RKO (cell line): ENCODE measurements at places on chromosomes 5 and 9.
A peak's percentile ranks its signal among the peaks of the same experiment; 100 is the strongest.

GRCh38 chr9:33659921-33660320, 135.4 kb upstream of the PRSS3 start:
- DNase-seq = no peak

DNA sequence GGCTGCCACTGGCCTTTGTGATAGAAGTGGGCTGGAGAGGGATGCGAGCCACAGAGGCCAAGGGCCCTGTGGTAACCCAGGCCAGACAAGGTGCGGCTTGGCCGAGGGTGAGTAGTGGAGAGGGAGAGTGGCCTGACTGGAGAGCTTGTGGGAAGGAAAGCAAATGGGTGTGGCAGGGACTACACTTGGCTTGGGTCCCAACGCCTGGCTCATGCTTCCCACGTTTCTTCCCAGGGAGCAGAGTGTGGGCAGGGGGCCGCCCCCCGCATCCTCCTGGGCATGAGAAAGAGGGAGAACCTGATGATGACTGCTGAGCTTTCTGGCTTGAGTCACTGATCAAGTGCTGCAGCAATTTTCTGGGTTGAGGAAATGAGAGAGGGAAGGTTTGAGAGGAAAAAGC, 95.7 kb downstream of the ANKH start:
- no peak for DNase-seq

GRCh38 chr9:128910906-128911305, 9.9 kb upstream of the PHYHD1 start:
- no peak for DNase-seq

GRCh38 chr9:77935974-77936373, 95.6 kb downstream of the GNAQ start:
- DNase-seq = no peak

GRCh38 chr9:20111173-20111843, 322.5 kb upstream of the SLC24A2 start:
- DNase-seq = no peak

- no peak for DNase-seq
These were observed 28.4 kb upstream of the HK3 start for GRCh38 chr5:176927562-176927961.

DNA sequence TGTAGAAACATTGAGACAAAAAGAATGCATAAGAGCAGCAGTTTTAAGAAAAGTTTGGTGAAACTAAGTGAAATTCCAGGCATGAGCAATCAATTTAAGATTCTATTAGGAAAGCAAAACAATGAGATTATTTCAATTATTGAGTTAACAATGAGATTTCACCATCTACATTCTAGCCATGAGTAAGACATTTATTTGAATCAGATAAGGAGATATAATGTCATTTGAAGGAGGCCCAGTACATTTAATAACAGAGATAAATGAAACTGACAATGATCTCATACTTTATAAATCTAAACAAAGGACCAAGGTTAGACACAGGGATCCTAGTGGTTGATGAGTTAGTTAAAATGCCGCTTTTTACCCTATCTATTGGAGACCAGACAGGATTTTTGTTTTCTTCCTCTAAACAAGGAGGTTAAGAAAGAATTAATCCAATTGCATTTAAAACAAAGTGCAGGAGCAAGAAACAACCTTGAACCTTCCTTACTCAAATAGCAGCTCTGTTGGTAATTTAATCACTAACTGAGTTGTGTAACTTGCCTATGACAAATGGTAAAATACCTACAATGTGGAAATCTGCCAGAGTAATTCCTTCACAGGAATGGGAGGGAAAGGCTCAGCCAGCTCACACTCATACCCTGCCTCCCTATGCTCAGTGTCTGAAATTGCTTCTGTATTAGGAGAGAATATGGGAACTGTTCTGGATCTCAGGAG, 103.5 kb upstream of the NR3C1 start:
- peak; percentile 20 for DNase-seq

GRCh38 chr5:136033234-136033633, 4.4 kb downstream of the TGFBI start:
- no peak for DNase-seq

DNA sequence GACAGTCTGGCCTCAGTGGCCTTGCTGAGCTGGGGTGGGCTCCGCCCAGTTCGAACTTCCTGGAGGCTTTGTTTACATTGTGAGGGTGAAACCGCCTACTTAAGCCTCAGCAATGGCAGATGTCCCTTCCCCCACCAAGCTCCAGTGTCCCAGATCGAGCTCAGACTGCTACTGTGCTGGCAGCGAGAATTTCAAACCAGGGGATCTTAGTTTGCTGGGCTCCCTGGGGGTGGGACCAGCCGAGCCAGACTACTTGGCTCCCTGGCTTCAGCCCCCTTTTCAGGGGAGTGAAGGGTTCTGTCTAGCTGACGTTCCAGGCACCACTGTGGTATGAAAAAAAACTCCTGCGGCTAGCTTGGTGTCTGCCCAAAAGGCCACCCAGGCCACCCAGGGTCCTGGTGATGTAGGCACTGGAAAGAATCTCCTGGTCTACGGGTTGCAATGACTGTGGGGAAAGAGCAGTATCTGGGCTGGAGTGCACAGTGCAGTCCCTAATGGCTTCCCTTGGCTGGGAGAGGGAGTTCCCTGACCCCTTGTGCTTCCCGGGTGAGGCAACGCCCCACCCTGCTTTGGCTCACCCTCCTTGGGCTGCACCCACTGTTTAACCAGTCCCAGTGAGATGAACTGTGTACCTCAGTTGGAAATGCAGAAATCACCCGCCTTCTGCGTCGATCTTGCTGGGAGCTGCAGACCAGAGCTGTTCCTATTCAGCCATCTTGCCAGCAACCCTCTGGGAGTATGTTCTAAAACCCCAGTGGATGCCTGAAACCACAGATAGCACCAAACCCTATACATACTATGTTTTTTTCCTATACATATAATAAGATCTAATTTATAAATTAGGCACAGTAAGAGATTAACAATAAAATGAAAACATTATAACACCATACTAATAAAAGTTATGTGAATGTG, 95.5 kb downstream of the TMEM161B start:
- no peak for DNase-seq

DNA sequence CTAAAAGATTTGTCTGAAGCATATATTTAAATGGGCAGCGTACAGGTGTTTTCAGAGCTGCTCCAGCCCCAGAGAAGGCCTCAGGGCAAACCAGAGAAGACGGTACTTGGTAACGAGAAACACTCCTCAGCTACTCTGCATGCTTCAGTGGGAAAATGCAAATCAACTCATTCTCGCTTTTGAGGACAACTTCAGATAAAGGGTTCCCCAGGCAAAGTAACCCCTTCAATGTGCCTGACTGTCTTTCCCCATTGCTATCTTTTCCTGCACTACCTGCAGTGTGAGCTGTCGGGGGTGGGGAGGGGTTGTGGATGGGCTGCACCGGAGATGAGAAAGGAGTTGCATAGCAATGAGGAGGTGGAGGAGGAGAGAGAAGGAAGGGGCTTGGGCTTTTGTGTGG, 339.7 kb upstream of the CLINT1 start:
- DNase-seq = no peak

DNA sequence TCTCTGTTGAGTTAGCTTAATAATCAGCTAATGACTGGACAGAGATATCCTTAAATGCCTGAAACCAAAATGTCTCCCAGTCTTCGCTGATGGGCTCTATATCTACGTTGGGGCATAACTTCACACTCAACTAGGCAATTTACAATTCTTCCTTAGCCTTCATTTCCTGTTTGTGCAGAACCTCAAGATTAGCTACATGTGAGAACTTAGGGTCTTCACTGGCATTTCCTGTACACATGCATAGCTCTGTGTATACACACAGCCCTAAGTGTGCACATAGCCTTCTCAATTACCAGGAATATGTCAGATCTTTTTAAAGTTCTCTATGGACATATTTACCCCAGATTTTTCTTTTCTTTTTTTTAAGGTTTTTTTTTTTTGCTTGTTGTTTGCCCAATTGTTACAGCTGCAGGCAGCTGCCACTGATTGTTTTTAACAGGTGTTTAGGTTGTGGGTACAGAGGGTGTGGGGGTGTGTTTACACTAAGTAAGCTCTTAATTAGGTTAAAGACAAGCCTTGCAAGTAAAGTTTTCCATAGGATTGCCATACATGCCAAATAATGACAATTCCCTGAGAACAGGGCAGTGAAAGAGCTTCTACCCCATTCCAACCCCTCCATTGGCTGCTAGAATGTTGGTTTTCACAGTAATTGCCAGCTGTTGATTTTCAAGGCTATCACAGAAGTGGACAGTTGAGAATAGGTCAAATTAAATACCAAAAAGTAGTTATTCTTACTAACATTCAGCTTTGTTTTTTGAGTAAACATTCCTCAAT, 441.0 kb downstream of the TLE4 start:
- DNase-seq = no peak

- no peak for DNase-seq
These were observed 20.1 kb downstream of the PCSK1 start for GRCh38 chr5:96412868-96413449.

GRCh38 chr9:98897745-98898144, 46.0 kb upstream of the COL15A1 start:
- no peak for DNase-seq

DNA sequence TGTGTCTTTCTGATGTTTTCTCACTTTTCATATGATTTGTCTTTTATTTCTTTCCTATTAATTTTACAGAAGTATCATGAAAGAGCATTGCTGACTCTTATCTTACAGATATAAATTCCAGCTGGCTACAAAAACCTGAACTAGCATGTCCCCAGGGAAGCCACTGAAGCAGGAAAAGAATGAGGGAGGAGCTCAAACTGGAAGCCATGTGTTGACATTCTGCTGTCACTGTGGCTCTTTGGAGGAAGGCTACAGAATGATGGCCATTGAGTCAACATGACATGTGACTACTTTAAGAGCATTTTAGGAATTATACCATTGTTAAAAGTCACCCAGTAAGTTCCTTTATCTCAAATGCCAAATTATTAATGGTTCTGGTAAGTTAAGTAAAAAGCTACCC, 638.3 kb upstream of the DMAC1 start:
- no peak for DNase-seq

GRCh38 chr9:126439402-126439765, 112.8 kb downstream of the MVB12B start:
- DNase-seq = peak; percentile 65

DNA sequence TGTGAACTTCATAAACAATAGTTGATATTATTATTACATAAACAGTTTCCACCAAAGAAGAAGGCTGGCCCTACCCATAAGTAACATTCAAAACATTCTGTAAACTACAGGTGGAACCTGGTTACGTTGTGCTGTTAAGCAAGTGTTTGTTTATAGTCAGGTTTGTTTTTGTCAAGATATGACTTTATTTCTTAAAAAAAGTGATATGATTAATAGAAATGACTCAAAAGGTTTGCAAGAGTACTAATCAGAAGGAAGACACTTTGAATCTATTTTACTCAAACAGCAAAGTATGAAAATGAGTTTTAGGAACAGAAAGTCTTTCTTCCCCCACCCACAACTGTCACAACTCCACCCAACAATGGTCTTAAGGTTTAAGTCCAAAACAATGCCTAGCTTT, 220.8 kb downstream of the PLK2 start:
- DNase-seq = no peak

DNA sequence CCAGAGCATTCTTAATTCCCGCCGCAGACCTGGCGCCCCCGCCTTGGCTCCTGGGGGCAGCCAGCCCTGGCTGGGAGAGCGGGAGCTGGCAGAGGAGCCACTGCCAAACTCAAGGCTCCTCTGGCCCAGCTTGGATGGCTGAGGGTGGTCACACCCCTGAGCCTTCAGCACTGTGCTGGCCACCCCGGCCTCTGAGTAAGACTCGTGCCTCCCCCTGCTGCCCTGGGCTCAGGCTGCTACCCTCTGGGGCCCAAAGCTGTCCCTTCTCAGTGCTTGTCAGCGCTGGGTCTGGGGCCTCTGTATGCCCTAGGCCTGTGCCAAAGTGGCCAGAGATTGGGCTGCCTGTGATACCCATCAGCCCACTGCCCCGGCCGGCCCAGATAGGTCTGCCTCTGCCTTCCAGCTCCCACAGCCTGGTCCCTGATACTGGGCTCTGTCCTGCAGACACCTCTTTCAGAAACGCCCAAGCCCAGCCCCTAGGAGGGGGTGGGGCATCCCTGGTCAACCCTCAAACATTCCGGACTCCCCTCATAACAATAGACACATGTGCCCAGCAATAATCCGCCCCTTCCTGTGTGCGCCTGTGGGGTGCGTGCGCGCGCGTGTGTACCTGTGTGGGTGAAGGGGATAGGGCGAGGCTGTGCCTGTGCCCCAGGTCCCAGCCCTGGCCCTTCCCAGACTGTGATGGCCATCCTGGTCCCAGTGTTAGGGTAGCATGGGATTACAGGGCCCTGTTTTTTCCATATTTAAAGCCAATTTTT, 4.4 kb upstream of the PRR7 start:
- no peak for DNase-seq

- no peak for DNase-seq
These were observed 147.1 kb downstream of the ENC1 start for GRCh38 chr5:74493411-74493810.

DNA sequence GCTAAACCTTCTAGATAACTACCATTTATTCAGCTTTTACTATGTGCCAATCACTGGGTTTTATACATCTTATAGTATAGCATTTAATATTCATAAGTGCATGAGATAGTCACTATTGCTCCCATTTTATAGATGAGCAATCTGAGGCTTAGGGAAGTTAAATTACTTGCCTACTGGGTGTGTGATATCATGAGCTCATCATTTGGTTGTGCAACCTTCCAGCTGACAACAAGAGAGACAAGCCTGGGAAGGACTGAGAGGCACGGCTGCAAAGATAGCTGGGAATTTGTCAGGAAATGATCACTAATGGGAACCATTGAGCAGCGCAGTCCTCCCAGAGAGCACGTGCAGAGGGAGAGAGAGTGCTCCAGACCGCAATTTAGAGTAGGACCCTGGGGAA, 481.6 kb upstream of the KIF2A start:
- no peak for DNase-seq

DNA sequence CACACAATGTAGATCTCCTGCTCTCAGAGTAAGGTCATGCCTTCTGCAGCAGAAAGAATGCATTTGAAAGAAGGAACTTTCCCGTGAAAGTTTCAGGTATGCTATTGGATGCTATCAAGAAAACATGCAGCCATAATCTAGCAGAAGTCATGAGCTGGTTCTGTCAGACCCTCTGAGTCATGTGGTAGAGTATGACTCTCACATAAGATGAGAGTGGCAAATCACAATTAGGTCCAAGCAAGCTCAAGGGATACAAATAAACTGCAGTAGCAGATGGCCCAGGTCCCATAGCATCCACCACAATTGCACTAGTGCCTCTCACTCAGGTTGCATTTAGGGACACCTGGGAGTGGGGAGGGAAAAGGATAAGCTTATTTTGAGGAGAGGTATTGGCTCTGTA, 292.8 kb downstream of the ASTN2 start:
- peak; percentile 9 for DNase-seq

GRCh38 chr9:110109333-110110092, 98.4 kb downstream of the C9orf152 start:
- no peak for DNase-seq

- DNase-seq = no peak
These were observed 80.2 kb downstream of the FGF18 start for GRCh38 chr5:171499611-171500010.

GRCh38 chr5:34626036-34626435, 30.1 kb upstream of the RAI14 start:
- DNase-seq = peak; percentile 20

GRCh38 chr5:159752622-159753275, 163.5 kb upstream of the ADRA1B start:
- DNase-seq = no peak

GRCh38 chr5:138725818-138726416, 27.3 kb upstream of the CTNNA1 start:
- no peak for DNase-seq
